IMR-90 (cell line): ENCODE measurements at places on chromosomes 7 and 10. TPM values are rescaled to one million over a fixed set of nuclear protein-coding genes. Genes with fewer than 3 reads are reported as not detected.
A peak's percentile ranks its signal among the peaks of the same experiment; 100 is the strongest.

FEZF1 gene
- total RNA-seq, result not detected in 2 replicates

COL17A1 gene
- 0.18 and 0.83 TPM in 2 replicates for total RNA-seq

VIPR2 gene
- not detected in 2 replicates for total RNA-seq

GRCh38 chr7:96184783-96185182, 137.1 kb downstream of the SLC25A13 start:
- peaks cover 7% of the 10 kb centered on the region for H3K36me3 ChIP-seq
- H3K27ac ChIP-seq, result no peak overlapping the region
- no peak for DNase-seq
- H3K4me3 ChIP-seq, result no peak overlapping the region

GRCh38 chr7:1961701-1962276, 271.0 kb downstream of the MAD1L1 start:
- no peaks in the 10 kb centered on the region for H3K4me1 ChIP-seq
- H3K36me3 ChIP-seq, result peaks cover 2% of the 10 kb centered on the region; the same call in 1 of the 2 replicates
- H3K4me3 ChIP-seq, result no peak overlapping the region
- H3K27me3 ChIP-seq, result no peaks in the 10 kb centered on the region

- H3K4me3 ChIP-seq, result no peak overlapping the region
- peaks cover 4% of the 10 kb centered on the region for H3K4me1 ChIP-seq
- H3K36me3 ChIP-seq, result peaks cover 3% of the 10 kb centered on the region
- H3K27ac ChIP-seq, result no peak overlapping the region
Observed at GRCh38 chr10:194281-194680, 59.0 kb downstream of the ZMYND11 start.

DNA sequence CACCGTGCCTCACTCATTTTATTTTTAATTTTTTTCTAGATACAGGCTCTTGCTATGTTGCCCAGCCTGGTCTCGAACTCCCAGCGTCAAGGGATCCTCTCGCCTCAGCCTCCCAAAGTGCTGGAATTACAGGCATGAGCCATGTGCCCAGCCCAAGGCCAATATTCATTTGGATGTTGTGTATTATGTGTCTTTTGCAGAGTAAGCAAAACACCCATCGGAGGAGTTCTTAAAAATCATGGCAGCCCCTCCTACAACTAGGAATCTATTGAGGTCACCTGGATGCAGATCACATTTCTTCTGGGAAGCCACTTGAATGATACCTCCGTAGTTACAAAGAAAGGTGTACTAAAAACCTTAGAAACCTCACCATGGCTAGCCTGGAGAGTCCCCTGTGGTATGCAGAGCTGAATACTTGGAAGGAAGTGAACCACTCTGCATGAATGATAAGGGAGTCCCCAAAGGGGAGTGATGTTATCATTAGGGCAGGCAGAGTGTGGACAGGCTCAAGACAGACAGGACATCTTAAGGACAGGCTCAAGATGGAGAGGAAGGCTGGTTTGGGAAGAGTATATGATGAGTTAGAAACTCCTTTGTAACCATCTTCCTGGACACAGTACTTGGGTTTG, 185.7 kb downstream of the TAX1BP1 start:
- H3K36me3 ChIP-seq, result no peaks in the 10 kb centered on the region
- peaks cover 11% of the 10 kb centered on the region for H3K4me1 ChIP-seq
- no peak overlapping the region for H3K4me3 ChIP-seq
- no peaks in the 10 kb centered on the region for H3K27me3 ChIP-seq
- DNase-seq, result no peak

- no peak overlapping the region for H3K4me3 ChIP-seq
- DNase-seq, result peak; percentile 53
- peaks cover 9% of the 10 kb centered on the region for H3K4me1 ChIP-seq
- H3K27ac ChIP-seq, result no peak overlapping the region
Observed at GRCh38 chr10:34405611-34406462, 409.3 kb downstream of the PARD3 start.

DNA sequence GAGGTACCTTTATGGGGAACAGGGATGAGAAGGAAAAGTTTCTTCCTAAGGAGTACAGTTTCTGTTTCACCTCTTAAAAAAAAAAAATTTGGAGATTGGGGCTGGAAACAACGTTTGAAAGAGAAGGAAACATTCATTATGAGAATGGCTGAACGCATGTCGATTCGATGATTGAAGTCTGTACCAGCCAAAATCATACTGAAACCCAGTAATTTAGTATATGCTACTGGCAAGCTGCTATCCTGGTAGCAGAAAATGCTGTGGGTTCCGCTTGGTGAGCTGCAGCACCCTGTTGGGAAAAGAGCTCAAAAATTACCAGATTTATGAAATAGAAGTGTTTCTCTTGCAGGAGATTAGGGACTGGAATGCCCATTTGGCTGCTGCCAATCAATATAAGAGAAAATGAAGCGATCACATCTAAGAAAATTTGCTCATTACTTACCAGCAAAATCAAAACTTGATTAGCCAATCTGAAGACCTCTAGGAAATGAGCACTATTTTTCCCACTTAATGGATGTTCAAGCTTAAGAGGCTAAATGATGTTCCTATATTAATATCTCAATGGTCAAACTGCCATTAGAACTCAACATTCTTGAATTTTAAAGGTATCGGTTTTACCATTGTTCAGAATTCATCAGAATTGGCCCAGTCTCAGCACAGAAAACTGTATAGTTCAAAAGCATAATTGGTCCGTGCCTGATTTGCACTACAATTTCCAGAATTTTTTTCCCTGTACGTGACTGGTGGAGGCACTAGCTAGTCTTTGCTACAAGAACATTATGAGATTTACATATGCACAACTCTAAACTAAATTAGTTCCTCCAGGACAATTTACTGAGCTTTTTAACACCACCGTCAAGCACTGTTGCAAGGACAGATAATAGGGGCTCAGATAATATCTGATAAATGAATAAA, 1.2 kb upstream of the ITGB1 start:
- DNase-seq, result no peak
- peak overlapping the region; percentile 81 for H3K4me3 ChIP-seq
- peaks cover 9% of the 10 kb centered on the region for H3K4me1 ChIP-seq

DNA sequence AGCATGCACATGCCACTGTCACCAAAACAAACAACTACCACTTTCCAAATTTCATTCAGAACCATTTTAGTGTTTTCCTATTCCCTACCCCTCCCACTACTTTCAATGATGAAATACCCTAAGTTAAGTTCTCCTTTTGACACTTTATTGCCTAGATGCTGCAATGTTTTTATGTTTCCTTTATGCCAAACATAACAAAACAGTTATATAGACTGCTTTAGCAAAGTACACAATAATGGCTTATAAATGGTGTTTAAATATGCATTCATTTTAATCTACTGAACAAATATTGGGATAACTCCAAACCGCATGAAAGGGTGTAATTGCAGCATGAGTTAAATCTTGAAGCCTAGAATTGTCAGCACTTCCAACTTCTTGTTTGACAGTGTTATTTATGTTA, 69.2 kb downstream of the PHYHIPL start:
- no peaks in the 10 kb centered on the region for H3K4me1 ChIP-seq
- DNase-seq, result no peak
- no peaks in the 10 kb centered on the region for H3K27me3 ChIP-seq
- no peaks in the 10 kb centered on the region for H3K36me3 ChIP-seq
- H3K4me3 ChIP-seq, result no peak overlapping the region
- no peak overlapping the region for H3K27ac ChIP-seq
